Esophagus (tissue), 2 donors: ENCODE measurements at places on chromosomes 6 and 20. TPM values are rescaled to one million over a fixed set of nuclear protein-coding genes. Genes with fewer than 3 reads are reported as not detected.

Gene AURKA
- 8.7 TPM for polyA plus RNA-seq

Gene CCN5
- polyA plus RNA-seq: 24.5 TPM

Gene IL20RA
- 4.6 TPM for polyA plus RNA-seq

Gene FAM83C
- polyA plus RNA-seq: 32.3 TPM

Gene SOX18
- 3.1 TPM for polyA plus RNA-seq

Gene TEAD3
- 29.1 TPM for polyA plus RNA-seq

Gene ZNF831
- 0.09 TPM for polyA plus RNA-seq

Gene FAM184A
- polyA plus RNA-seq: 0.73 TPM

Gene WFDC10B
- polyA plus RNA-seq: 0.07 TPM

Gene TMEM74B
- polyA plus RNA-seq: 1.4 TPM

Gene IPCEF1
- polyA plus RNA-seq: 0.35 TPM

Gene DDO
- polyA plus RNA-seq: 0.34 TPM

Gene RBM24
- 1.3 TPM for polyA plus RNA-seq

Gene ASIP
- 0.07 TPM for polyA plus RNA-seq

Gene LPA
- polyA plus RNA-seq: 0.08 TPM
